ENCODE measurements at places on chromosomes 5 and 9. TPM values are rescaled to one million over a fixed set of nuclear protein-coding genes. Genes with fewer than 3 reads are reported as not detected.

DNA sequence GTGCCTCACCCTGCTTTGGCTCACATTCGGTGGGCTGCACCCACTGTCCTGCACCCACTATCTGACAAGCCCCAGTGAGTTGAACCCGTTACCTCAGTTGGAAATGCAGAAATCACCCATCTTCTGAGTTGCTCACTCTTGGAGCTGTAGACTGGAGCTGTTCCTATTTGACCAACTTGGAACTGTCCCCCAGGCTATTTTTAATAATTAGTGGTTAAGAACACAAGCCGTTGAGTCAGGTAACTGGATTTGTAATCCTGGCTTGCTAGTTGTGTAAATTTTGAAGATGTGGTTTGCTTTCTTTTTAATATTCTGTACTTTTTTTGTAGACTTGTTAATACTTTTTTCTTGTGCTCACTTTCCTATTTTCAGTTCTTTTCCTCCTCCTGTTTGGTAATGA lies 81.2 kb downstream of the CNTLN start:
- no peak for DNase-seq

DNA sequence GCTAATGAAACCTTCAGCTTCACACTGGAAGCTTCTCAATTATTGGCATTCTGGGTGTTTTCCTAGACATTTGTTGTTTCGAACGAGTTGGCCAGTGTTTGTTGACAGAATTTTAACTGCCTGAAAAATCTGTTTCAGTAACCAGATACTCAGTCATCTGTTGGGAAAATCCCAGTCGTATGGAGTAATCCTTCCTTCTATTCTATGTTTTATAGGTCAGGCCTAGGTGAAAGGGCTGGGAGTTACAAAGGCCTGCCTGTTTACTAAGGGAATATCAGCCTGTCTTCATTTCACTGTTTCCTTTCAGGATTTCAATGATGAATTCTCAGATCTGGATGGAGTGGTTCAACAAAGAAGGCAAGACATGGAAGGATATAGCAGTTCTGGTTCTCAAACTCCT lies 59.9 kb downstream of the GRAMD2B start:
- no peak for DNase-seq

DNA sequence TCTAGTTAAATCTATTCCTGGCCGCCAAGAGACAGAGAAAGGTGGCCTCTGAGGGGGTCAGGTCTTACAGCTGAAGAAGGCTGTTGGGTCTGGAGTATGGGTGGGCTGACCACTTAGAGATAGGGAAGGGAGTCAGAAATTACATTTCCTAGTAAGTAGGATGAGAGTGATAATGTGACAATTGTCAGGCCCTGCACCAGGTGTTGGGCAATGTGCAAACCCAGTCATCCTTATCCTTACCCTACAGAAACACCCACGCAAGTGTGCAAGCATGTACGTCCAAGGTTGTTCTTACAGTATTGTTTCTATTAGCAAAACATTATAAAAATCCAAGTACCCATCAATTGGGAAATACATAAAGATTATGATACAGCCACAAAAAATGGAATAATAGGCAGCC lies 9.5 kb downstream of the SPAAR start:
- DNase-seq = no peak

The LPAR1 gene
- 15.3 TPM for total RNA-seq

DNA sequence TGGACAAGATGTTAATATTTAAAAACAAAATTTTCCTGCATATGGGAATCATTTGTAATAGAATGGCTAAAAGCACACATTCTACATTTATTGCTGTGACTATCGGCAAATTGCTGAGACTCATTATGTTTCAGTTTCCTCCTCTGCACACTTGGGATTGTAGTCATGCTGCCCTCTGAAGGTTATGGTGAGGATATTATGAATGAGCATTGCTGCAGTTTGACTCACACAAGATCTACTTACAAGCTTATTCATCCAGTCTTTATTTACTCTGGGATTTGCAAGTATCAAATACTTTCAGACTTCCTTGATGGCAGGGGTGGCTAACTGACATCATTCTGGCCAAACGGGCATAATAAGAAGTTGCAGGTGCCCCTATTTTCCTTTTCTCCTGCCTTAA lies 9.5 kb upstream of the NFIL3 start:
- no peak for DNase-seq

DNA sequence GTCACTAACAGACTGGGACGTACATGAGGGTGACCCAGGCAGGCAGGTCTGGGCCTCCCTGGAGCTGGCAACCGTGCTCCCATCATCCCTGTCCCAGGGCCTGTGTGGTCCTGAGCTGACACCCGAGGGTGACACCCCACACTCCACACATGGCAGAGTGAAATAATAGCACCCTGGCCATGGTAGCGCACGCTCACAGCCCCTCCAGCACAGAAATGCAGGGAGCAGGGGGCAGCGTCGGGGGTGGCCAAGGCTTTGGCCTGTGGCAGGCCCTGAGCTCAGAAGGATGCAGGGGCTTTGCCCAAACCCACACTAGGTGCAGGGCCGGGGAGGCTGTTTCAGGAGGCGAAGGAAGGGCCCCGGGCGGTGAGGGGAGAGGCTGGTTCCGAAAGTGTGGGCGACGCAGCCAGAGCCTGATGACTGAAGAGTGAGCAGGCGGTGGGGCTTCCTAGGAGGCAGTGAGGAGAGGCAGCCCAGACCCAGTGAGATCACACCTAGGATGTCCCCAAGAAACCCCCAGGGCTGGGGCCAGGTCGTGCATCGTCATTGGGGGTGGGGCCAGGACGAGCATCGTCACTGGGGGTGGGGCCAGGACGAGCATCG lies 12.9 kb downstream of the OR2V2 start:
- no peak for DNase-seq

- no peak for DNase-seq
Observed at GRCh38 chr9:101325053-101325452, 59.8 kb downstream of the BAAT start.

The SPACA9 gene
- total RNA-seq = 5.2 TPM

The GPR21 gene
- 0.46 TPM for total RNA-seq

The ANKRD18B gene
- 10.3 TPM for total RNA-seq

DNA sequence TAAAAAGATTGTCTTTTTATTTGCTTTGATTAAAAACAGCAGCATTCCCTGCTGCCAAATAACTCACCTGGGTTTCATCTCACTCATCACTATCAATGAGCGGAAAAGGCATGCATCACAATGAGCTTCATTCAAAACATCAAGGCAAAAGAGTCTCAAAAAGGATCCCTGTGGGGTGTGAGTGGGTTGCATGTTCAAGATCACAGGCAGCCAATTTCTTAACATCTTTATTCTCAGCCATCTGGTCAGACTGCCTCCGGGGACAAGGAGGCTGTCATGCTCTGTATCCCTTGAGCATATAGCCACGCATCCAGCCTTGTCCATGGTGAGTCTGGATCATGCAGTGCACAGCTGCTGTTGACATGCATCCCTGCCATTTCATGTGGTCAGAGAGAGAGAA lies 117.1 kb downstream of the ICE1 start:
- no peak for DNase-seq

Measured in type B pancreatic cell (in vitro differentiated cells).